ENCODE measurements at places on chromosomes 3 and 15.

DNA sequence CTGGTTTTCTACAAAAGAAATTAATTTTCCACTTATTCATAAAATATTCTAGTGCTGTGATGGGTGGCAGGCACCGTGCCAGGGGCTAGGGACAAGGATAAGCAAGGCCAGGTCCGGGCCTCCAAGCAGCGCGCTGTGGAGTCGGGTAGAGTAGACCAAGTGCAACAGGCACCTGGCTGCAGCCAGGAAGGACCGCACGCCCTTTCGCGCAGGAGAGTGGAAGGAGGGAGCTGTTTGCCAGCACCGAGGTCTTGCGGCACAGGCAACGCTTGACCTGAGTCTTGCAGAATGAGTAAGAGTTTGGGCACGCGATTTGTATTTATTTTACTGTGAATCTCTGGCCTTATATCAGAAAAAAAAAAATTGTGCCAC, at the start of gene CASR:
CASR (plus strand) TSS at position 148 of the 372 bp plus-strand sequence. CDS start 70,522 bp downstream, outside the sequence.
- peak; percentile 40 for DNase-seq

DNA sequence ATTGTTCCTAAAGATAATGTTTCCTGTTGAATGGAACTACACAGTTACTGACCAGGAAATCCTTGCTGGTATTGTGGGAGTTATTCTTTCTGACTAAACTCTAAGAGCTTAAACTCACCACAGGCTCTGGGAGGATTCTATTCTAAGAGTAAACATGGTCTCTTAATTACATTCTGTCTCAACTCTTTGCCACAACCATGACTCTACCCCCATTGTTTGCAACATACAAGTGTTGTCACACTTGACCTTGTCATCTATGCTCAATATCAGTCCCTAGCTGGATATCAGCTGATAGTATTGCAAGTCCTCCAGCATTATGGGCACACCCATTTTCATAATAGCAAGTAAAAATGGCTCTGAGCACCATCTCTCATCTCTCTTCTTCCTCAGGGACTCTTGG, 29.6 kb upstream of the SECISBP2L start:
- DNase-seq = no peak

DNA sequence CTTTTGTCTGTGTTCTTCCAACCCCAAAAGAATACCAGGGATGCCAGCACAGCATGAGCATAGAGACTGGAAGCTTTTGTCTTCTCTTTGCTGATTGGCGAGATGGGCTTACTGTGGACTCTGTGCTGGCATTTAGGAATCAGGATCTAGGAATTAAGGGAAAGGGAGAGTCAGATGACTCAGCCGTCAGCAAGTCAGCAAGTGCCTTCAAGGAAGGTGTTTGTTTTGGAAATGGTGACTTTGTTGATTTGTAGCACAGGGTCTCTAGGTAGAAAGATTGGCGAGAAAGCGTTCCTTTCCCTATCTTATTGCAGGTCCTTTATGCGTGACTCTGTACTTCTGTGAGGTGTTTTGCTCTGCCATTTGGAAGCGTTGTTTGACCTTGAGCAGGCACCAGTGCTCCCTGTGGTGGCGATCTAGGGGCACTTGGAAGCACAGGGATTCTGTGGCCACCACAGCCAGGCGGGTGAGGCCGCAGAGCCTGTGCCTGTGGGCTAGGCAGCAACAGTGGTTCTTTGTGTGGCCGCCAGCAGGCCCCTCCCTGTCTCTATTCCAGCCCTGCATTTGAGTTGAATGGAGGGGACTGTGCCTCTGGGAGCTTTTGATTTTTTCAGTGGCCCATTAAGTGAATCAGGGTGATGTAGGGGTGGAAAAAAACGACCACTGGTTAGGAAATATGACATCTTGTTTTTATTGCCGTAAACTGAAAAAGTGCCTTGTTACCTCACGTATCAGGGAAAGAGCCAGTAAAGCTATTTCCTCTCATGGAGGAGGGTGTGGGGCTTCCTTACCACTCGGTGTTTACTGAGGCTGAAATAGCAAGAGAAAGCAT, 19.0 kb downstream of the FAN1 start:
- DNase-seq = no peak

- DNase-seq = no peak
Observed at GRCh38 chr15:100759698-100760356, 119.8 kb upstream of the ALDH1A3 start.

DNA sequence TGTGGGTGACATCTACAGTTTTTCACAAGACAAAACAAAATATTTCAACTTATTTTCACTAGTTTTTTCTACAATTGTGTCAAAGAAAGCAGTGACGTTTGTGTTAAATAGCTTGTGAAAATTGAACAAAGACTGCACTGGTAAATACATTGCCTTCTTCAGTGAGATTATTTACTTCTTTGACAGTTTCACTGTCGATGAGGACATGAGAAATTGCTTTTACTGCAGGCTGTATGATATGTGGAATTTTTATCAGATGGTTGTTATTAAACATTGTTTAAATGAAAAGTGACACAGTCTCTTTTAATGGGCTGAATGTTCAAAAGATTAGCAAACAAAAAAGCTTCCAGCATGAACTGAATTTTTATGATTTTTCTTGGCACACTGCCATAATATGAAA, 773.9 kb upstream of the CADM2 start:
- no peak for DNase-seq

GRCh38 chr15:23038726-23039142, 635 bp downstream of the TUBGCP5 start:
- no peak for DNase-seq

DNA sequence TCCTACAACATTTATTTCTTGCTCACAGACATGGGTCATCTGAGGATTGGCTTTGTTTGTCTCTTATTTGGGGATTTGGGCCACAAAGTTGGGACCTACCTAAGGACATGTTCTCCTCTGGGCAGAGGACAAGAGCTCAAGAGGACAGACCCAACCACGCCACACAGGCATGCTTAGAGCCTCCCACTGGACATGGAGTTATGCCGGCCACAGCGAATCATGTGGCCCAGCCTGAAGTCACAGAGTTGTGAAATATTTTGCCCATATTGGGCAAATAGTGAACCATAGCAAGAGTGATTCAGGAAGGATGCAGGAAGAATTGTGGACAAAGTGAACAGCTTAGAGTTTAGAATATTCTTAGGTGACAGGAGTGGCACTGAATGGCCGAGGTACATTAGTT, 9.9 kb downstream of the TRAK1 start:
- no peak for DNase-seq
